ENCODE measurements at places on chromosomes 7 and 10. TPM values are rescaled to one million over a fixed set of nuclear protein-coding genes. Genes with fewer than 3 reads are reported as not detected.

DNA sequence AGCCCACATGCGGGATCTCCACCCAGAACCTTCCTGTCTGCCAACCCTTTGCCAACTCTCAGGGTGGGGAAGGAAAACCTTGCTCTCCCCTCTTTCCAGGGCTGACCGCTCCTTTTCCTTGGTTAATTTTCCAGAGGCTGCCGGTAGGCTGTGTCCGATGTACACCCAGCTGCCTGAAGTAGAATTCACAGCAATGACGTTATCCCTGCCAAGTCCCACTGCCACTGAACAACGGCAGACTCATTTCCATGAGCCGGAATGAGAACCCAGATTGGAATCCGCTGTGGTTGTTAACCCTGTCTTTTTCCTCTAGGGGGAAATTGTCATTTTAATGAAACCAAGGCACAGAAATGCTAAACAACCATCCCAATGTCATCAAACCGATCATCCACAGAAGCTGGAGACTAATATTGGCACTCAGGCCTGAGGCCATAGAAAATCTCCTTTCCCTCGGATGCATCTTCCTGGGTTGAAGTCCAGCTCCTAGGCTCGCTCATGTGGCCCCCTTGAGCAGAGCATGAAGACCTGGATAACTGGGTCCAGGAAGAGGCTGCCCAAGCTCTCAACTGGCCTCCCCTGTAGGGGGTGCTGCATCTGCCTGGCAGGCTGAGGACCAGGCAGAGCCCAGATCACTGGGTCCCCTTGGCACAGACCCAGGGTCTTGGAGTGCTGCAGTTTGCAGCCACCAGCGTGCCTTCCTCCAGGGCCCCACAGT lies 30.4 kb downstream of the KLRG2 start:
- H3K4me1 ChIP-seq = no peaks in the 10 kb centered on the region
- DNase-seq = no peak
- H3K4me3 ChIP-seq = no peak overlapping the region
- H3K27me3 ChIP-seq = no peaks in the 10 kb centered on the region

- no peak overlapping the region for H3K27ac ChIP-seq
- DNase-seq = no peak
- no peaks in the 10 kb centered on the region for H3K4me1 ChIP-seq
- H3K27me3 ChIP-seq = no peaks in the 10 kb centered on the region
- no peak overlapping the region for H3K4me3 ChIP-seq
- no peaks in the 10 kb centered on the region for H3K36me3 ChIP-seq
These were observed 59.6 kb upstream of the EBF3 start for GRCh38 chr10:130023454-130024230.

DNA sequence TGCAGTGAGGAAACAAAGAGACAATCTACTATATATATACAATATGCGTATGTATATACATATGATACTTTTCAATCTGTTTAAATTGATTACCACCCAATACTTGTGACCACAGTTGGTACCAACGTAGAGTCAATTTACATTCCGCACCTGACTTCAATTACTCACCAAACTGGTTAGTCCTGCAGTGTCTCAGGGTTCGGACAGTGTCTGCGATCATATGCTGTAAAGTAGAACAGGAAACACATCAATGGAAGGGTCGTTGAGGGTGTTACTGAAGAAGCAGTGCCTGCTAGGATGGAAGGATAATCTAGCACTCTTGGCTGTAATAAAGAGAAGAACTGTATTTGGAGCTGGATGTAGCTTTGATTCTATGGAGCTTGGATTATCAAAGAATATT lies 179.7 kb upstream of the CDCA7L start:
- no peaks in the 10 kb centered on the region for H3K4me1 ChIP-seq
- DNase-seq = no peak
- no peak overlapping the region for H3K27ac ChIP-seq
- H3K27me3 ChIP-seq = no peaks in the 10 kb centered on the region

- no peak overlapping the region for H3K27ac ChIP-seq
- H3K27me3 ChIP-seq = no peaks in the 10 kb centered on the region
- H3K36me3 ChIP-seq = no peaks in the 10 kb centered on the region
- H3K4me1 ChIP-seq = peaks cover 40% of the 10 kb centered on the region
These were observed 2.0 kb downstream of the PRSS37 start for GRCh38 chr7:141839256-141839655.

DNA sequence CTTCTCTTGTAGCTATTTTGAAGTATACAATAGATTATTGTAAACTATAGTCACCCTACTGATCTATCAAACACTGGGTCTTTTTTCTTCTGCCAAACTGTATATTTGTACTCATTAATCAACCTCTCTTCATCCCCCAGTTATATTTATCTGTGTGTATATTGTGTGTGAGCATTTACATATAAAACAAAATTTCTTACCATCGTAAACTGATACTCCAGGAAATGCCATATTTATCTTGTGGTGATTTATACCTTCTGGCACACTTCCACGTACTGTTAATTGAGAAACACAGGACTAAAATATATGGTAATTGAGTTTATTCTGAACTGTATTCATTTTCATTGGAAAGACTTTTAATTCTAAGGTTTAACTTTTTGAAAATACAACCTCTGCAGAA lies 18.9 kb downstream of the ANLN start:
- H3K4me1 ChIP-seq = no peaks in the 10 kb centered on the region
- H3K36me3 ChIP-seq = no peaks in the 10 kb centered on the region
- DNase-seq = no peak

DNA sequence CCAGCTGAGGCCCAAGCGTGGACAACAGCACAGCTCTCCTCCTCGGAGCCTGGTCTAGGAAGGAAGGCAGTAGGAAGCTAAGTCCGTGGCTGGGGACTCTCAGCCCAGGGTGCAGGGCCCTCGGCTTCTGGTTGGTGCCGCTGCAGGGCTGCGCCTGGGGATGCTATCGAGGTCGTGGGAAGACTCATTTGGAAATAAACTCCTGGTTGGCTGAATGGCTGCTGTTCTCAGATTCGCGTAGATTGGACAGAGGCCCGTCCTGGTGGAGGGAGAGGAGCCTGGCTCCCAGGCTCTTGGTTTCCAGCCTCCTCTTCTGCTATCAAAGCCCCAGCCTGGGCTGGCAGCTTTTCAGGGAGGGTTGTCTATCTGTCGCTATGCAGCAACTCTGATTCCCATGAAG lies 152.6 kb upstream of the FZD8 start:
- H3K4me3 ChIP-seq = no peak overlapping the region
- H3K27me3 ChIP-seq = no peaks in the 10 kb centered on the region
- no peaks in the 10 kb centered on the region for H3K36me3 ChIP-seq

GRCh38 chr7:106108991-106109390 lies 3.1 kb downstream of the SYPL1 start:
- H3K27me3 ChIP-seq = no peaks in the 10 kb centered on the region
- H3K27ac ChIP-seq = no peak overlapping the region
- no peaks in the 10 kb centered on the region for H3K36me3 ChIP-seq
- peaks cover 31% of the 10 kb centered on the region for H3K4me1 ChIP-seq

GRCh38 chr7:21173436-21173835 lies 254.4 kb upstream of the SP4 start:
- H3K4me3 ChIP-seq = no peak overlapping the region
- no peaks in the 10 kb centered on the region for H3K27me3 ChIP-seq
- no peak for DNase-seq
- H3K27ac ChIP-seq = no peak overlapping the region
- no peaks in the 10 kb centered on the region for H3K36me3 ChIP-seq

- H3K27me3 ChIP-seq = no peaks in the 10 kb centered on the region
- DNase-seq = no peak
- H3K27ac ChIP-seq = no peak overlapping the region
These were observed 180.9 kb downstream of the PLXNA4 start for GRCh38 chr7:132395361-132395760.

DNA sequence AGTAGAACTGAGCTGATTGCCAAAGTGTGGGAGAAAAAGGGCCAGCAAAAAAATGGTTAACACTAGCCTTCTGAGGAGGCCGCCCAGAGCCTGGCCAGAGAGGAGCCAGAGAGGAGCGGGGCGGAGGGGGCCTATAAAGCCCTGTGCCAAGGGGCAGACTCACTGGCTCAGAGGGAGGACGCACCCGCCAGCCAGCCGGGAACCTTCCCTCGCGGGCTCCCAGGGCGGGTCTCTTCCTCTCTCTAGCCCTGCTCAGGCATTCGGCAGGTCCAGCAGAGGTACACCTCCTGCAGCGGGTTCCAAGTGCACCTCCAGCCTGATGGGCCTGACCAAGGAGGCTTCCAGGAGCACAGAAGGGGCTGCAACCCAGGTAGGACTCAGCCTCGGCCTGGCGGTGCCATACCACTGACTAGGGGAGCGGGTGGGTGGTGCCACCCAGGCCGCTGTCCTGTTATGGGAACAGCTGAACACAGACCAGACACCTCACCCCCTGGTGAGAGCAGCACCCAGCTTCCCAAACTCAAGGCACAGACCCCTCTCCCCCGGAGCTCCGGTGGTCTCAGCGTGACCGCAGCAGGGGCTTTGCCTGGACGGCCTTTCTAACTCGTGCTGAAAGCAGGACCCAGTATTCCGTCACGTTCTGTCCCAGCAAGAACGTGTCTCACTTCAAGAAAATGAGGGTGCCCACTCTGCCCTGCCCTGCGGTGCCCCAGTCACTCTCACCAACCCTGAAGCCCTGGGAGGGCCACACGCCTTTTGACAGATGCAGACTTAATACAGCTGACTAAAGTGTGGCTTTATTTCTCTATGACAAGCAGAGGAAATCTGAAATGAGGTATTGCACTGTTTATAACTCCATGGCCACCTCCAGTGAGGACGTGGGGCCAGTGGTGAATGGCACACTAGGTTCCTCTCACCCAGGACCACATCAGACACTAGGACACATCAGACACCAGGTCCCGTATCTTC lies at the start of gene GPER1:
TSS of gene GPER1 (plus strand) at position 162 of the 969 bp plus-strand sequence. CDS start 3,616 bp downstream, outside the sequence.
- H3K27ac ChIP-seq = peak within 1 kb of the TSS; percentile 35
- H3K36me3 ChIP-seq = no peaks in the 10 kb centered on the region
- peak; percentile 56 for DNase-seq

DNA sequence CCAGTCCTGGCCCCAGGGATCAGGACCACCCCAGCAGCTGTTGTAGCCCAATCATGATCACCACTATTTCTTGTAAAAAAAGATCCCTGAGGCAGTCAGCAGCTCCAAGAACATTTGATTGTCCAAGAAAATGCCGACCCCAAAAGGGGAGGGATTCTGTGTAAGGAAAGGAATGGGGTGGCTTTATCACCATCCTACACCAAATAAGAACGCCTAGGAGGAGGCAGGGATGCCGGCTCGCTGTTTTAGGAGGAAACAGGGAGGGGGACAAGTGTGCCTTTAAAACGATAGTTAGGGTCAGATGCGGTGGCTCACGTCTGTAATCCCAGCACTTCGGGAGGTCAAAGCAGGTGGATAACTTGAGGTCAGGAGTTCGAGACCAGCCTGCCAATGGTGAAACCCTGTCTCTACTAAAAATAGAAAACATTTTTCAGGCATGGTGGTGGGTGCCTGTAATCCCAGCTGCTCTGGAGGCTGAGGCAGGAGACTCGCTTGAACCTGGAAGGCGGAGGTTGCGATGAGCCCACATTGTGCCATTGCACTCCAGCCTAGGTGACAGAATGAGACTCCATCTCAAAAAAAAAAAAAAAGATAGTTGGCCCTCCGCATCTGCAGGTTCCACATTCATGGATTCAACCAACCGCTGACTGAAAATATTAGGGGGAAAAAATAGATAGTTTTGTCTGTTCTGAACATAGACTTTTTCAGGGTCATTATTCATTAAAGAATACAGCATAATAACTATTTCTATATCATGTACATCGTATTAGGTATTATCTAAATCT lies 63.6 kb downstream of the PDIA4 start:
- no peaks in the 10 kb centered on the region for H3K36me3 ChIP-seq
- peak; percentile 21 for DNase-seq
- H3K4me1 ChIP-seq = peaks cover 24% of the 10 kb centered on the region
- H3K27me3 ChIP-seq = no peaks in the 10 kb centered on the region
- no peak overlapping the region for H3K4me3 ChIP-seq

DNA sequence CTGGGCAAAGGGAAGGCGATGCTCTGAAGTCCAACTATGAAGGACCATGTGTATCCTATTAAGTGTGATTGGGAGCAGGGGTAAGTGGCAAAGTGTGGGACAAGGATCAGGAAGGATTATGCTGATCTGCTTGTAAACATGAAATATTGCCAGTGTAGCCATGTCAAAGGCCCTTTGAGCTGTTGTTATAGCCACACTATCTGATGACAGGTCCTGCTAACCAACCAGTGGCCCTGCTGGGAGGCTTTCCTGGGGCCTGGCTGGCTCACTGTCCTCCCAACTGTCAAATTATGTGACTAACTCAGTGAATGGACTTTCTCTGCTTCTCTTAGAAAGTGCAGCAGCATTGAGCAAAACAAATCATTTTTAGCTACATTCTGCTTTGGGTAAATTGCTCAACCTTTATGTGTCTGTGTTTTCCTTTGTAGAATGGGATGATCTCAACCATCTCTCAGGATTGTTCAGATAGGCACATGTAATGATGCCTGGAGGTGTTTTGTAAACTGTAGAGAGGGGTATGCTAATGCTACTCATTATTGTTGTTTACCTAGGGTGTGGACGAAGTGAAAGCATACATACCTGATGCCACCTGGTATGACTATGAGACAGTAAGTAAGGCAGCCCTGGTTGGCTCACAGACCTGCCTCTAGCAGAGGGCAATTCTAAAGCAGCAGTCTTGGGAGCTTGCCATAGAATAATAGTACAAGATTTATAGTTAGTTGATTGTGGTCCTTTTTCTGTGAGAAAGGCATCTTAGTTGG lies 47.4 kb downstream of the MGAM2 start:
- no peaks in the 10 kb centered on the region for H3K36me3 ChIP-seq
- no peak overlapping the region for H3K4me3 ChIP-seq
- no peaks in the 10 kb centered on the region for H3K4me1 ChIP-seq
- no peak overlapping the region for H3K27ac ChIP-seq

GRCh38 chr10:19497026-19497425 lies 319.2 kb upstream of the PLXDC2 start:
- no peaks in the 10 kb centered on the region for H3K27me3 ChIP-seq
- no peaks in the 10 kb centered on the region for H3K36me3 ChIP-seq

DNA sequence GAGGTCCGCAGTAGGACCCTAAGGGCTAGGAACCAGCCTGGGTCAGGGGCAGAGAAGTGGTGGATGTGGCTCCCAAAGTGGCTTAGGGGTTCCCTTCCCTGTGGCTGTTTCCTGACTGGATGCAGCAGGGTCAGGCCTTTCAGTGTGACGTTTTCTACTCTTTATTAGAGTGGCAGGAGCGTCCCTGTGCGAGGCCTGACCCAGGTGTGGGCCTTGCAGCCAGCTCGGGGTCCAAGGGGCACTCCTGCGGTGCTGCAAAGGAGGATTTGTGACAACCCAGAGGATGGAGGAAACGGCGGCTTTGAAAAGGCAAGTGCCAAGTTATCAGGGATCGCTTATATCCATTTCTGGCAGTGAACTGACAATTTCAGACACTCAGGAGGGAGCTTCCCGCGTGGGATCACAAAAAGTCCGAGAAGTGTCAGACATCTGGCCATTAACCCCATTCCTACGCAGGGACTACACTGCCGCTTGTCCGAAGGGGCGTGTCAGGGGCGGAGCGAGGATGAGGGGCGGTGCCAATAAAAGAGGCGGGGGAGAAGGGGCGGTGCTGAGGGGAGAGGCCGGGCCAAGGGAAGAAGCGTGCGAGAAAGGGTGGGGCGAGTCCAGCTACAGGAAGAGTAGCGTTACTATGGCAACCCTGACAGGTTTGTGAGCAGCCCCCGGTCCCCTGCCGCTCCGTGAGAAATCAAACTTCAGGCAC lies 98.8 kb upstream of the ZNF722 start:
- H3K27ac ChIP-seq = no peak overlapping the region
- DNase-seq = peak; percentile 88
- peak overlapping the region; percentile 73 for H3K4me3 ChIP-seq
- H3K4me1 ChIP-seq = peaks cover 13% of the 10 kb centered on the region
- H3K27me3 ChIP-seq = no peaks in the 10 kb centered on the region
- H3K36me3 ChIP-seq = no peaks in the 10 kb centered on the region

Gene LLCFC1
- total RNA-seq = not detected

Gene FZD8
- total RNA-seq = 12.9 TPM

Gene TEX36
- not detected for total RNA-seq

Gene IGF2BP3
- total RNA-seq = 0.33 TPM

Gene OR9A2
- not detected for total RNA-seq

Gene LRRC17
- 2.0 TPM for total RNA-seq

Measured in body of pancreas (tissue), 4 donors.